ENCODE measurements at places on chromosomes 3 and 15.

GRCh38 chr3:193946945-193947344 is 189.0 kb upstream of the HES1 start:
- DNase-seq = peak; percentile 50

GRCh38 chr3:8954938-8955763 is 8.1 kb downstream of the RAD18 start:
- DNase-seq = no peak

GRCh38 chr3:3191675-3192285 is 12.3 kb upstream of the CRBN start:
- DNase-seq = no peak

GRCh38 chr3:136161516-136161915 is 34.6 kb downstream of the MSL2 start:
- no peak for DNase-seq

- no peak for DNase-seq
Observed at GRCh38 chr15:28093752-28094535, 5.2 kb downstream of the OCA2 start.

DNA sequence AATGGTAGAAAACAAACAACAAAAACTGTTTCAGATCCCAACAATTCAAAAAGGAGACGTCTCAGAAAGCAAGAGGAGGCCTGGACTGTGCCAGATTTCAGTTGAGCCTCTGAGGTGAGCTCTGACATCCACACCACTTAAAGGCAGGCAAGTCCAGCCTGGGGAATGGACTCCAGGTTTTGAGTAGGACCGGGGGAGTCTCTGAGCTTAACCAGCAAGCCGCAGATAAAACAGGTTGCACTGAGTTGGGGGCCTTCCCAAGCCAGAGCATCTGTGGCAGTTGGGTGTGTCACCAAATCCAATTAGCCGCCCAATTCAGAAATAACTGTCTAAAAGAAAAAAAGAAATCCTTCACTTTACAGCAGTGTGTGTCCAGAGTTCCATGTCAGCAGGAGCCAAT is 54.7 kb downstream of the OXNAD1 start:
- no peak for DNase-seq

- peak; percentile 45 for DNase-seq
Observed at GRCh38 chr3:197256836-197257444, 41.5 kb downstream of the DLG1 start.

DNA sequence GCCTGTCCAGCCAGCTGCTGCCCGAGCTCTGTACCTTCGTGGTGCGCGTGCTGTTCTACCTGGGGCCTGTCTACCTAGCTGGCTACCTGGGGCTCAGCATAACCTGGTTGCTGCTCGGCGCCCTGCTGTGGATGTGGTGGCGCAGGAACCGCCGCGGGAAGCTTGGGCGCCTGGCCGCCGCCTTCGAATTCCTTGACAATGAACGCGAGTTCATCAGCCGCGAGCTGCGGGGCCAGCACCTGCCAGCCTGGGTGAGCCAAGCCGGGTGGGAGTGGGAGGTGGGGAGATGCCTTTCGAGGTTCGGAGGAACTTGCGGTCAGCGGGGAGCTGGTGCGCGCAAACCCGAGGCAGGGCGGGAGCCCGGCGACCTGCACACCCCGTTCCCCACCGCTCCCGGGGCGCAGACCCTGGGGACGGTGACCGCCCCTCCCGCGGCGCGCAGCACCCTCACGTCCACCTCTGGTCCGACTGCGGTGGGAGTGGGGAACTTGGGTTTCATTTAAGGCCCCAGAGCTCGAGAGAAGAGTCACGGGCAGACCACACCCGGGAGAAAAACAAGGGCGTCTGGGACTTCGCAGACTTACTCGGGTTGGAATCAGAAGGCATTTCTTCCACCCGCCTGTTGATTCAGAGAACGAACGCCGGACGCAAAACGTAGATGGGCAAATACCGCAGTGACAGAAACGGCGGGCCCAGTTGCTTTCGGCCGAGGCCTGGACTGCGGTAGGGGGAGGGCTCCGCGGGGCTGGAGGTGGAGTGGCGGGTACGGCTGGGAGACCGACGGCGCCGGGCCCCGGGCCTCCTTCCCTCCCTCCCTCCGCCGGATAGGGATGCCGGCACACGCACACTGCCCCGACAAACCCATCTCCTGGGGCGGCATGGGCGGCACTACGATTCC is 708 bp downstream of the ESYT3 start:
- no peak for DNase-seq

DNA sequence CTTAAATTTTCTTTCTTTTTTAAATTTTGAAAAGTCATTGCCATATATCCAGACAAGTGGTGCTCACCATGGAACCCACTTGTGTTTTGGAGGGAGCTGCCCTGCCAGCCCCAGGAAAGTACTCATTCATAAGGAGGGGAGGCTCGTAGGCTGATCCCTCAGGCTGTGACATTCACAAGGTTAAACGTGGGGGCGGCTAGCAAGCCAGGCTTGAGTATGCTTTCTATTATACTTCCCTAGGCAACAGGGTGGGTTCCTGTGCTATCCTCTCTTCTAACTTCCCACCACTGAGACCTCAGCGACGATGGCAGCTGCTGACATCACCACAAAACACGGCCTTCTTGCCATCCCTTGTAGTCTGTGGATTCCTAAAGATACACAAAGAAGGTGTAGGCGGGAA is 160.5 kb upstream of the C2CD4B start:
- no peak for DNase-seq

- DNase-seq = no peak
Observed at GRCh38 chr3:143040261-143040879, 39.0 kb downstream of the U2SURP start.

DNA sequence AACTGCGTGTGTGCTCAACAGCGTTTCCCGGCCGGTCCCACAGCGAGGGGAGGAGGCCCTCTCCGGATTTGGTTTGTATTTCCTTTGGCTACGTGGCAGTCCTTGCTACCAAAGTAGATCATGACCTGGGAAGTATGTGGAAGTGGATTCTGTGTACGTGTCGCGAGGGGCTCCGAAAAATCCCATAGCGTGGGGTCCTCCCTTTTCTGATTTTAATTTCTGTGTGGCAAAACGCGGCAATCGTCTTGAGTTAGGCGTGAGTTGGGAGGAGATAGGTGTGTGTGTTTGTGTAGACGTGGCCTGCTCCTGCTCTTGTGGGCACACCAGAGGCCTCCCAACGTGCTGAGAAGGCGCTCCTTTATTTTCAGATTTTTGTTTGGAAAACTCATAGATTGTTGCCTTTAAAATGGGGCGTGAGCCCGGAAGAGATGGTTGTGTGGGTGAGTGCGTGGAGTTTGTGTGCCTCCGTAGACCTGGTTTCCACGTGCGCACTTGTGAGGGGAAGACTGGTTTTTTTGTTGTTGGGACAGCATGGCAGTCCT is 1.2 kb downstream of the TRIM71 start:
- DNase-seq = no peak

DNA sequence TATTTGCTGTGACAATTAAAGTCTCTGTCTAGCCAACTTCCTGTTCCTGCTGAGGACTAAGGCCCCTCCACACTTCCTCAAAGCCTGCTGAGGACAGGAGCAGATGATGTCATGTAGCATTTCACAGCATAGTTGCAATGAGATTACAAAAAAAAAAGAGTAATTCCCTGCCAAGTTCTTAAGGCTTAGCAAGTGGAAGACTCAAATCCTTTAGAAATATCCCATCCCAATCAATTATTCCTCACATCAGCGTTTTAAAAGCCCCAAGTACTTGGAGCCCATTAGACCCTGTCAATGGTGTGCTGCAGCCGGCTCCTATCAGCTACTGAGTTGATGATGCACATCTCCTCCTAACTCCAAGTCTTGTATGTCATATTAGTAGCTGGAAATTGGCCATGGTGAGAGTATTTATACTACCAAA is 51.7 kb downstream of the TRANK1 start:
- DNase-seq = no peak

DNA sequence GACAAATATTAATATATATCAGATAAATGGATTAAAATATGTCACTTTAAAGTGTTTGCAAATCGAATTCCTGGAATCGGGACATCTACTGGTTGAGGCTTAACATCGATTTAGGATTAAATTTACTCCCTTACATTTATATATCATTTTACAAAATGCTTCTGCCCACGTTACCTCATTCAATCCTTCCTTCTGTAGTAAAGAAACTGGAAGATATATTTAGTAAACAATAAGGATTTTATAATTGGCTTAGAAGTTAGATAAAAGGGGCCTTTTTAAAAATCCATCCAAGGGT is 1.3 kb downstream of the CLPX start:
- no peak for DNase-seq

DNA sequence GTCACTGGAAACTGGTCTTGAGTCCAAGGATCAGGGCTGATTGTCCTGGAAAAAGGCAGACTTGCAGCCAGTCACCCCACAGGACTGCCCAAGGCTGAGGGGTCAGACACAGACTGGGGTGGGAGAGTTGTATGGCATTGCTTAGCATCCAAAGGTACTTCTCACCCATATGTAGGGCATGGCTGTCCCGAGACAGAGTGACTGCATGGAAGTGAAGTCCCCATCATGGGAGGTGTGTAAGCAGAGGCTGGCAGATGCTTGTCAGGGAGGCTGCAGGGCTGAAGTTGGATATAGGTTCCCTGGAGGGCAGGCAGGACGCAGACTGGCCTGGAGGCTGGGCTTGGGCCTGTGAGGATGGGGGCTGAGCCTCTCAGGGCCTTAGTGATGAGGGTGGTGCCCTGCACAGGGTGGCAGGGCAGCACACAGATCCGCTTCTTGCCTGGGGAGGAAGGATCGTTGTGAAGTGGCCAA is 31.1 kb downstream of the PSTPIP1 start:
- DNase-seq = no peak

DNA sequence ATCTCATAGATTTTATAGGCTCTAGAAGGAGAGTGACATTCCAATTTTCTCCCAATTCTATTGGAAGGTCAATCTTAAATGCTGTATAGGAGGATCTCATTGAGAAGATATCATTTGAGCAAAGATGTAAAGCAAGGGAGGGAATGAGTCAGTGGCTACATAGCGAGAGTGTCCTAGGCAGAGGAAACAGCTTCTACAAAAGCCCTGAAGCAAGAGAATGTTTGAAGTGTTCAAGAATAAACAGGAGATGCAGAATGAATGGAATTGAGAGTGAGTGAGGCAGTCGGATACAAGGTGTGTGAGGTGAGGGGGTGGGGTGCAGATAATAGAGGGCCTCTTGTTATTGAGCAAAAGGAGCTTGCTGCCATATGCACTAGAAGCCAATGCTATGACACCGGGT is 545.9 kb downstream of the IGSF11 start:
- no peak for DNase-seq

- no peak for DNase-seq
Observed at GRCh38 chr15:73818308-73818985, 54.9 kb upstream of the TBC1D21 start.

DNA sequence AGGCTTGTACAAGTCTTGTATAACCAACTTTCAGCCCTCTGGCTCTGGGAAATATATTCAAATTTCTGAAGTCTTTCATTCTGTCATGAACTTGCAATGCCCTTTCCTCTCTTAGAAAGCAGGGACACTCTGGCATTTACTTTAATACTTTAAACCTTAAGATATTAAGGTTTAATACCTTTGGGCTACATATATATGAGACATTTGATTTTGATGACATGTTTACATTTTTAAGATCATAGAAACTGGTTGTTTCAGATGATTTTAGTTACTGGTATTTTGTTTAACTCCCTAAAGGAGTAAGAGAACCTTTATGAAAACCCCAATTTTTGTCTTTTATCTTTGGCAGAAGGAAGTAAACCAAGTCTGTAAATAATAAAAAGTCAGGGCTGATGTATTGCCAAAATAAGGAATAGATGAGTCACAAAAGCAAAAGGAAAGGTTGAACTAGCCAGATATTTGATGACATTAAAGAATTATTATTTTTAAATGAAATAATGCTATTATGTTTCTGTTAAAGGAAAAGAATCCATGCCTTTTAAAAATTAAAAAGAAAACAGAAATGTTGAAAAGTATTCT is 579.0 kb upstream of the CBLB start:
- no peak for DNase-seq

DNA sequence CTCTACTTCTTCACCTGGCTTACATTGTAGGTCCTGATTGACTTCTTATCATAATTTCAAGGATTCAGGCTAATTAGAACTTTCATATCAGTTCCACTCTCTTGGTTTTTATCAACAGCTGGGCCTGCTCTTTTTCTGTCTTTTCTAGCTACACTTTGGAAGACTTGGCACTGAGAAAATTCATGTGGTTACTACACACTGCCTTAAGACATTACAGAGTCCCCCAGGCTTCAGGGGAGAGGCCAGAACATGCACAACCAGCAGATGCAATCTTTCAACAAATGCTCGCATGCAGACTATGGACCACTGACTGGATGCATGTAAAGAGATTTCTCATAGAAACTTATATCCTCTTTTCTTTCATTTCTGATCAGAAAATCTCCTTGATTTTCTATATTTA is 423.5 kb downstream of the TUSC7 start:
- no peak for DNase-seq

DNA sequence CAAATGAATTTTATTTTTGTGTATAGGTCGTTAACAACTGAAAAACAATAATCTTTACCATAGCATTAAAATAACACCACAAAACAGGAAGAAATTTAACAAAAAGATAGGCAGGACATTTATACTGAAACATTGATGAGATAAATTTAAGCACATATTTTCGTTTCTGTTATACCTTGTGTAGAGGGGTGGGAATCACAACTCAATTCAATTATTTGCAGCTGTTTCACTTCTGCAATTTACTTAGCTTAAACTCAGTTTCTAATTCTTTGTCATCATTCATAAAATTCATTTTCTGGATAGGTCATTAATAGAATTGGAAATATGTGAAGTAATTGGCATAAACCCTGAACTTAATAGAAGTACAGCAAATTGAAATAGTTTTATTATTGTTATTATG is 42.3 kb downstream of the TP63 start:
- no peak for DNase-seq
